ENCODE measurements at places on chromosomes 5 and 9.
A peak's percentile ranks its signal among the peaks of the same experiment; 100 is the strongest.

GRCh38 chr5:120088412-120088811, 375.7 kb upstream of the PRR16 start:
- no peak for DNase-seq

DNA sequence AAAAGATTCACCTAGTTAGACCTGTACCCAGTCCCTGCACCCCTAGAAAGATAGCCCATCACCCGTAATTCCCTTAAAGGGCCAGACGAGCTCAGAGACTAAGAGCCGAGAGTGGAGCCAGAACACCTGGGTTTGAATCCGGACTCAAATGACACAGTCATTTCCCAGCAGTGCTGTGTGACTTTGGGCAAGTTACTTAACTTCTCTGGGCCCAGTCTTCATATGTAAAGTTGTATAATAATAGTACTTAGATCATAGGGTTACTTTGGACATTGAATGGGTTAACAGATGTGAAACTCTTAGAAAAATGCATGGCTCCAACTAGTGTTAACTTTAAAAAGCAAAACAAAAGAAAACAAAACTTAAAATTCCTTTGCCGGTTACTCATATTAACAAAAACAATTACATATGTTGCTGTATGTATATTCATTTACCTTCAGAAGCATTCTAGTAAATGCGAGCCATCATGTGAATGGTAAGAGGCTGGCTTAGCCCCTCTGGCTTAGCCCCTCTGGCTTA, 40.4 kb upstream of the RASGRF2 start:
- no peak for DNase-seq

DNA sequence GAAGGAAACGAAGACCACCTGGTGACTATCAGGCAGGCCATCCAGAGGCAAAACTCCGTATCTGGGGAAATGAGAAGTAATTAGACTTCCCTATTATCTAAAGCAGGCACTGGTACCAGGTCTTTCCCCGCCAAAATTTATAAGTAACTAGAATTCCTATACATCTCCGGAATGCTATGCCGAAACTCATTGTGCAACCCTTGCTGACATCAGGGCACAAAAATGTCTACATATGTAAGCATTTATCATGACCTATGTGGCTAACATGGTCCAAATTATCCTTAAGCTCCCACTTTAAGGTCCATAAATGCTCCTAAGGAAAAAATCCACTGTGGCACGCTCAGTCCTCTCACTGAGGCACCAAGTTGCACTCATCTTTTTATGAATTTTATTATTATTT, 17.8 kb downstream of the ACTL7B start:
- no peak for DNase-seq

- DNase-seq: no peak
These were observed 37.0 kb downstream of the NKX2-5 start for GRCh38 chr5:173198049-173198448.

DNA sequence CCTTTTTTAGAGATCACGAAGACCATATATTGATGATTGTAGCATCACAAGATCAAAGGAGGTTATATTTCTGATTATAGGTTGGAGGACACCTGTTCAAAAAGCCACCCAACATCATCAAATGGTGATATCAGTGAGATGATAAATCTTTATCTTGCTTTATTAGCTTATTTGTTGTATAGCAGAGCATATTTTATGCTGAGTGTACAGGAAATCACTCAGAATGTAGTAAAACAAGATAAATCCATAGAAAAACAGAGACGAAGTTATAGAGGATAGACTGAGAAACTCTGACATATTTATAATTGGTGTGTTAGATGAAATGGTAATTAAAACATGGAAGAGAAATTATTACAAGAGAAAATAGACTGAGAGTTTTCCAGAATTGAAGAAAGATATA, 69.8 kb upstream of the DMAC1 start:
- no peak for DNase-seq

- DNase-seq: no peak
These were observed 21.2 kb downstream of the ERMP1 start for GRCh38 chr9:5811751-5812150.

DNA sequence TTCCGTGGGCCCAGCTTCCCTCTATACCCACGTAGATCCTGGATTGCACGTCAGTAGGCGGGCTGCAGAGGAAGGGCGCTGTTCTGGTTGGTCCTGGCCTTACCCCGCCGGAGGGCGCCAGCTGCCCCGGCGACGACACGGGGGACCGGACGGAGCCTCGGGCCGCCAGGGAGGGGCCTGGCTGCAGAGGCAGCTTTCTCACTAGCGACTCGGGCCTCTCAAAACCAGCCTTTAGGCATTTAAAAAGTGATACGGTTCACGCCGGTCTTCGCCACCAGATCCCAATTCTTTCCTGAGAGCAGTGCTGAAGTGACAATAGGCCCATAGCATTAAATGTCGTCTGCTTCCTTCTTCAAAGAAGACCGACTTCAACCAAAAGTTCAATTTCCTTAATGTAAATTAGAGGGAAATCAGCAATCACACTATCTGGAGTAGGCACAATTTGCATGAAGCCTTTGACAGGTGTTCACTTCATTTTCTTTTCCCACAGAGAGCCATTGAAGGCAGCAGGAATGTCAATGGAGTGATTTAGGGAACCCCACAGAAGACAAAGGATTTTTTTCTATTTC, 17.6 kb upstream of the UBE2D2 start:
- peak; percentile 88 for DNase-seq

DNA sequence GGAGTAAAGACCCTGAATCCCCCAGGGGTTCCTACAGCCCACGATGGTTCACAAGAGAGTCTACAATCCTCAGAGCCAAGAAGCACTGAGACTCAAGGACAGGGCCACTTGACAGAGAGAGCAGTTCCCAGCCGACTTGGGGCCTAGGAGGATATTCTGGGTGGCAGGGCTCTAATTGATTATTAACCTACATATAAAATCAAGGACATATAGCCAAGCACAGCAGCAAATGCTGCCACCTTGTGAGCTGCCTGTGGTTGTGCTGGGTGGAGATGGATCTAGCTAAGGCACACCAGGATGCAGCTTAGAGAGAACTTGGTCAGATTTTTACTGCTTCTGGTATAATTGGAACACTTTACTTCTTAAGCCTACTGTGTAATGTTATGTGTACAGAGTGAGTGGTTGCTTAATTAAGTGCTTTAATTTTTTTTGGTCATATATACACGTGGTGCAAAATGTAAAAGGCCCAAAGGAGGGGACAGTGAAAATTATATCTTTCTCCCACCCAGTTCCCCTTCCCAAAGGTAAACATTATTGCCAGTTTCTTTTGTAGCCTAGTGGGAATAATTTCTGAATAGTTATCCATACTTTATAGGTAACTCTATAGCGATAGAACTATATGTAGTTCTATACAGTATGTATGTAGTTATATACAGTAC, 78.8 kb downstream of the F2RL2 start:
- DNase-seq: peak; percentile 64

GRCh38 chr9:126532489-126532888, 81.2 kb upstream of the LMX1B start:
- no peak for DNase-seq

DNA sequence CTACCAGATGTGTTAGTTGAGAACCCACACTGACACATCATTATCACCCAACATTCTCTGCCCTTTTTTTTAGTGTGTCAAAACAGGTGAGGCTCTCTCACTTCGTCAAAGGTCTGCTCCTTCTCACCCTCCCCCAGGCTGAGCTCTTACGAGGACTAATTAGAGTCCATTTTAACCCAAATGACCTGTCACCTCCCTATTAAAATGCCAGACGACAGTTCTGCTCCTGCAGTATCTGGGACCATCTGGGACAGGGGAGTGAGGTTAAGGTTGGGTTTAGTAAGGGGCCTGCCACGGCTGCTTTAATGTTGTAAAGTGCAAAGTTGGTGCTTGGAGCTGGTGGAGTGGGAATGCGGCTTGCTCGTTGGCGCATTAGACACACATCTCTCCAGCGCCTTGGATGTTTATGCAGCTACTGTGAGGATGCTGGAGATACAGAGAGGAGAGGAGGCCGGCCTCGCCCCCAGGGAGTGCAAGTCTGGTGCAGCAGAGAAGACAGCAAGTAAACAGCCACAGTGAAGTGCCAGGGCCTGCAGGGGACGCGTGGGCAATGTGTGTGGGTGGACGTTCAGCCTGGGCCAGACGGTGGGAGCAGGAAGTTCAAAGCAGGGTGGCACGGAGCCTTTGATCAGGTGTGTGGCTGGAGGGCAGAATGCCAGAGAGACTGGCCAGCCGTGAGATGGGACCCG, 96.2 kb downstream of the C9orf50 start:
- DNase-seq: no peak

DNA sequence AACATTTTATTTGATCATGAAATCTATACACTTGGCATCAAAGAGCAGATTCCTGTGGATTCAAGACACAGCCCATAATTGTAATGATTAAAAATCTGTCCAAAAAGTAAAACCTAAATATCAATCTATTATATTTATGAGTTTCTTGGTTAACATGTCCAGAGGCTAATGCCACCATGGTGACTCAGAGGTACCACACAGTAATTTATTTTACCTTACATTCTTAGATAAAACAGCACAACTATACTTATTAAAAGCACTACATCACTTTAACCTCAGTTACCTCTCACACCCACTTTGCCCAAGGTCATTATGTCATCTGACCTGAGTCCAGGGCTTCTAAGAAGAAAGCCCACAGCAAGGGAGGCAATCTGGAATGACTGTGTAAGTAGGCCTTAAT, 519.2 kb downstream of the RASEF start:
- no peak for DNase-seq

DNA sequence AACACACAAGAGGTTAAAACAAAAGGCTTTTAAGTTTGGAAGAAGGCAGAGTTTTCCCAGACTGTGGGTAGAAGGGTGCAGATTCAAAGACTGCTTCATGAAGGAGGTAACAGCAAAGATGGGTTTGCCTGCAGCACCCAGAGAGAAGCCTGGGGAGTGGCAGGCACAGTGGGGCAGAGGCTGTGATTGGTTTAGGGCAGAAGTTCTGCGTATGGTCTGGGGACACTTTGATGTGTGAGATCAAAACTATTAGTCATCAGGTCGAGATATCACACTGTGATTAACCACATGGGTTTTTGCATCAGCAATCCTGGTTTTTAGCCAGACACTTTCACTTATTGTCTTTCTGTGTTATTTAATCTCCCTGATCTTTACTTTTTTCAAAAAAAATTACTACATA, 188.8 kb upstream of the GLRA1 start:
- peak; percentile 22 for DNase-seq

- no peak for DNase-seq
These were observed 47.4 kb upstream of the SHC3 start for GRCh38 chr9:89225991-89226471.

GRCh38 chr9:122318284-122318683, 52.5 kb upstream of the PTGS1 start:
- DNase-seq: no peak

DNA sequence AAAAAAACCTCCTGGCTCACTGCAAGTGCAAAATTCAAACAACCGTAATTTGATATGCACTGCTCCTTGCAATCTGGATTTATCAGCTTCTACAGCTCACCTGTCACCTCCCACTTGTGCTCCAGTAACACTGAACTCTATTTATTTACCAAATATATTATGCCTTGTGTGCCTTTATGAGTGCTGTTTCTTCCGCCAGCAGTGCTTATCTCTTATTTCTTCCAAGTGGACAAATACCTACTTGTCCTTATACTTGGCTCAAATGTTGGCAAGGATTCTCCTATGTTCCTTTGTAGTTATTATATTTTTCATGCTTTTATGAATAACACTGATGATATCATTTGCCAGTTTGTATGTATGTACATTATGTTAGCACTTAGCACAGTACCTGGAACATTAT, 145.7 kb upstream of the ARRDC3 start:
- no peak for DNase-seq

- DNase-seq: no peak
These were observed 102.2 kb downstream of the ADAMTS12 start for GRCh38 chr5:33789567-33789957.

- peak; percentile 20 for DNase-seq
These were observed 48.9 kb upstream of the SLC2A8 start for GRCh38 chr9:127347831-127348776.

- no peak for DNase-seq
These were observed 91.3 kb downstream of the PRRT1B start for GRCh38 chr9:131636593-131636992.

All from GM12865 (cell line).